ENCODE measurements at places on chromosomes 3 and 15.

DNA sequence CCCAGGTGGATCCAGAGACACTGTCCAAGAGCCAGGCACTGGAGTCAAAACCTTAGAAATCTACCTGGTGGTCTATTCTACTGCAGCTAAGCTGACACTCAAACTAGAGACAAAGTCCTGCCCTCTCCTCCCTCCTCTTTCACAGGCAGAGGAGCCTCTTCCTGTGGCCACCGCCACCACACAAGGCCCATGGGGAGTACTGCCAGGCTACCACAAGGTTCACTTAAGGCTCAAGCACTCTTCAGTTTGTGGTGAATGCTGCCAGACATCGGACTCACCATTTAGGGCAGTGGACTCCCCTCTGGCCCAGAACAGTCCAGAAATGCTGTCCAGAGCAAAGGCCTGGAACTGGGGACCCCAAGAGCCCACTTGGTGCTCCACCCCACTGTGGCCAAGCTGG lies 160.9 kb downstream of the ADAMTS17 start:
- peak; percentile 7 for DNase-seq

- no peak for DNase-seq
Measured at GRCh38 chr15:71444866-71445590, 329.8 kb downstream of the THSD4 start.

GRCh38 chr15:63939531-63940130 lies 105.9 kb upstream of the HERC1 start:
- DNase-seq: peak; percentile 47

GRCh38 chr3:66302288-66302687 lies 81.5 kb downstream of the SLC25A26 start:
- DNase-seq: no peak

GRCh38 chr15:39543651-39544050 lies 37.2 kb upstream of the THBS1 start:
- peak; percentile 62 for DNase-seq

- no peak for DNase-seq
Measured at GRCh38 chr3:180267202-180267843, 230.6 kb upstream of the PEX5L start.

DNA sequence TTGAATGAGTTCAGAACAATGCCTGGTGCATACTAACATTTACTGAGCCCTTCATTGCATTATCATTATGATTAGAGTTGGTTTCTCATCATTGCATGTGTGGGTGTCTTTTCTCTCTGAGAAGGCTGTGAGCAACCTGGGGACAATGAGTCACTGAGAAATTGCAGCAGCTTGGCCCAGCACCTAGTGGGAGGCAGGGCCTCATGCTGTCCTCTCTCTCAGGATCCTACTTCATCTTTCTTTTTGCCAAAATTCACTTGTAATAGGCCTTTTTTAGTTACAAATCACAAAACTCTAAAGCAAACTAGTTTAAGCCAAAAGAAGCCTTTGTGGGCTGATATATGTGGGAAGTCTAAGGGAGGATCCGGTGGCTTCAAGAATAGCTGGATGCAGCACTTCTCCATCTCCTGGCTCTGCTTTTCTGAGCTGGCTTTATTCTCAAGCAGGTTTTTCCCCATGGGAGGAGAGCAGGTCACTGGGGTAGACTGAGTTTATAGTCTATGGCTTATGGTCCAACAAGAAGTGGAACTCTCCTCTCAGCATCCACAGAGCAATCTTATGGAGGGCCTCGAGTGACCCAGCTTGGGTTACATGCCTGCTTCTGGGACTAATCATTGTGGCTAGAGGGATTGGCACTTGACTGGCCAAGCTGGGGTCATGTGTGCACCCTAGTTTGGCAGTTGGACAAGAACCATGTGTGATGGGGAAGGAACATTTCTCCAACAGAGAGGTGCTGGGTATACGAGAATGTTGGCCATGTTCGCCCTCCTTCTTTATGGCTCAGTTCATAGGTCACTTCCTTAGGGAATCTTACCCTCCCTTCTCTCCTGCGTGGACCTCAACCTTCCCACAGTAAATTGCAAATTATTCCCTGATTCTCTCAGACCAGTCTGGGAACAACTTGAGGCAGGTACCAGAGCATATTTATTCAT lies 8.7 kb upstream of the CAMK1 start:
- no peak for DNase-seq

- DNase-seq: no peak
Measured at GRCh38 chr3:167033866-167034265, 346.2 kb downstream of the ZBBX start.

- DNase-seq: no peak
Measured at GRCh38 chr3:53577506-53577905, 83.1 kb downstream of the CACNA1D start.

DNA sequence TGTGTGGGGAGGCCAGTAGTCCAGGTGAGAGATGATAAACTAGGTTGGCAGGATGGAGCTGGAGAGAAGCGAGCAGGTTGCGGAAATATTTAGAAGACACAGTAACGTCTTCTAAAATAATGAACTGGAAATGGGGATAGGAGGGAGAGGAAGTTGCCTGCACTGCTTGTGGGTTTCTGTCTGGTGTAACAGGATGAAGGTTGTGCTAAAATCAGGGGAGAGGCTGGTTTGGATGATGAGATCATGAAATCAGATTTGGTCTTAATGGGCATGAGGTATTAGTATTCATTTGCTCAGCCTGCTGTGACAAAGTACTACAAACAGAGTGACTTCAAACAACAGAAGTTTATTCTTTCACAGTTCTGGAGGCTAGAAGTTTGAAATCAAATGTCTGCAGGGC lies 32.1 kb upstream of the TNFAIP8L3 start:
- DNase-seq: no peak

DNA sequence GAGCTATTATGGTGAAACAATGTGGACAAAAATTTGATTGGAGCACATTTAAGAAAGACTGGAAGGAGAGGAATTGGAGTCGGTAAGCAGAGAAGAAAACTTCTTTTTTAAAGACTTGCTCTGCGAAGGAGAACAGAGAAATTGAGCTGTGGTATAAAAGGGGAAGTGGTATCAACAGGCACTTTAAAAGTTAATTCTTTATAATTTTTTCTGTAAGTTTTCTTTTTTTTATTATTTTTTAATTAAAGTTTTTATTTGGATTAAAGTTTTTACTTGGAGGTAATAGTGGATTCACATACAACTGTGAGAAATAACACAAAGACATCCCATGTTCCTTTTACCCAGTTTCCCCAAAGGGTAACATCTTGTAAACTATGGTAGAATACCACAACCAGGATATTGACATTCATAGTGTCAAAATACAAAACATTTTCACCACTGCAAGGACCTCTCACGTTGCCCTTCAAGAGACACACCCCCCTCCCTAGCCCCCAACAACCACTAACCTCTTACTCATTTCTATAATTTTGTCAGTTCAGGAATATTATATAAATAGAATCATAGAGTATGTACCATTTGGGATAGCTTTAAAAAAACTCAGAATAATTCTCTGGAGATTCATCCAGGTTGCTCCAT lies 33.8 kb upstream of the XIRP1 start:
- no peak for DNase-seq

DNA sequence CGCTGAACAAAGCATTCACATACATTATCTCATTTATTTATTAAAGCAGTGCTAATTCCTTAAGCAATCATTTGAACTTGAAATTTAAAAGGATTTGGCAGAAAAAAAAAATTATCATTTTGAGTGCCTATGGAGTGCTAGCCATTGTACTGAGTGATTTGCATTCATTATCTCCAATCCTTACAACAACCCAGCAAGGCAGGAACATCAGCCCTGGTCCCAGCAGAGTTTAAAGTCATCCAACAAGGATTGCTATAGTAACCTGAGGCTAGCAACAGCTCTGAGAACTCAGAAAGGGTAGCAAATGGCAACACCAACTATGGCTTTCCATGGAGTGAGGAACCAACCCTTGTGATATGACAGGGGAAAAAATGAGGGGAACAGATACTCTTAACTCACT lies 237.6 kb upstream of the SETMAR start:
- DNase-seq: no peak

DNA sequence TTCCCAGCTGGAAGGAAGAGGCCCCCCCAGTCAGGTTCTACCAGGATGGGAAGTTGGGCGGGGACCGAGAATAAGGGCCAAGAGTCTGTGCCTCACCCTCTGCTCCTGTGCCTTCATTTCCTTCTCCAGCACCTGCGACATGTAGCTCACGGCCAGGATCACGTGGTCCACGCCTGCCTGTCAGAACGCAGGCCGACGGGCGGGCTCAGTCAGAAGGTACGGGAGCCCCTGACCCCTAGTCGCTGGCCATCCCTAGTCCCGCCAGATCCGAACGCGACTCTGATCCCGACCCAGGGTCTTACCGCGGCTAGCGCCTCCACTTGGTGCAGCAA lies 489 bp downstream of the GMPPB start:
- peak; percentile 76 for DNase-seq

- DNase-seq: no peak
Measured at GRCh38 chr3:197749315-197749600, 425 bp upstream of the FYTTD1 start.

- peak; percentile 57 for DNase-seq
Measured at GRCh38 chr15:66703540-66703941, 1.5 kb downstream of the SMAD6 start.

DNA sequence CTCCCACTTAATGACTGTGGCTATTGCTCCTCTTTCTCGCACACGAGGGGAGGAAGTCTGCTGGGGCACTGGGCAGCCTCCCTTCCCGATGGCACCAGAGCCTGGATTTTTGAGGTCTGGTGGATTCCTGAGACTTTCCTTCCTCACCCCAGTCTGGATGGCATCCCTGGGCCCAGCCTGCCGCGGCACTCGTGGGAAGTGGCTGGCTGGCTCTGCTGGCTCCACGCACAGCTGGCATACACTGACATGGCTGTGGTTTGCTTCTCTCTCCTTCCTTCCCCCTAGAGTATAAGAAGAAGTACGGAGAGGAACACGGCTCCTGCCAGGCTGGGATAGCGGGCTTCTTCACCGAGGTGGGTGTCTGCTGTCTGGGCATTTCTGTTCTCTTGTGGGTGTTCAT lies 319.8 kb upstream of the LRRFIP2 start:
- DNase-seq: no peak

DNA sequence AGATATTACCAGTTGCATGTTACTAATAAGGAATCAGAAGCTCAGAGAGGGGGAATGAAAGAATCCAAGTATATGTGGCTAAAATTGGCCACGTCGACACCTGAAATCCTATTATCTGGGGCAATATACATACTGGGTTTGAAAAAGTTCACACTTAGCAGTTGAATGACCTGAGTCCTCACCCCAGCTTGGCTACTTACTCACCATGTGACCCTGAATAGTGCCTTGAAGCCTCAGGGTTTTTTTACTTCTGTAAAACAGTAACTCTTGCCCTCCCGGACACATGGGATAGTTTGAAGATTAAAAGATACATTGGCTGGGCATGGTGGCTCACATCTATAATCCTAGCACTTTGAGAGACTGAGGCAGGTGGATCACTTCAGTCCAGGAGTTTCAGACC lies 342.2 kb upstream of the TPRG1 start:
- no peak for DNase-seq

DNA sequence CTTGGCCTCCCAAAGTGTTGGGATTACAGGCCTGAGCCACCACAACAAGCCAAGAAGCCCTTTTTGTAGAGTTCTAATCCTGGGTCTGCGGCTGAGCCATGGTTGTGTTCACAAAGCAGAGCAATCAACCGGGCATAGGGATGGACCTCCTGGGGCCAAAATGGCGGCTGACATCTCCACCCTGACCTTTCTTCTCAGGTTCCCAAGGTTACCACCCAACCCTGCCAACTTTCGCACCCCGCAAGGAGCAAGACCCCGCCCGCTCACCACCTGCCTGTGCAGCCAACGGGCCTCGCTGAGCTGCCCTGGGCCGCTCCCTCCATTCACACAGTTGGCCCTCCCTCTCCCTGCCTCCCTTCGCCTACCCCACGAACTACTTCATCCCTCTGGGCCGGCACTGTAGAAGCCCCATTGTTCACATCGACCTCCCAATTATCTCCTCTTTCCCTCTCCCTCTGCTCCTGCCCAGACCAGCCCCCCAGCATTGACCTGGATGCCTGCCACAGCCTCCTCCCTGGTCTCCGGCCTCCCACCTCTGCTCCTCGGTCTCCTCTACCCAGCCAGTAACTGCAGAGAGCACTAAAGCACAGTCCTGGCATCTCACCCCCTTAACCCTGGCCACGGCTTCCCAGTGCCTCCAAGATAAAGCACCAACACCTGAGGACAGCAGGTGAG lies 62.0 kb upstream of the TFRC start:
- DNase-seq: peak; percentile 54

- no peak for DNase-seq
Measured at GRCh38 chr3:99854756-99855298, 37.2 kb downstream of the CMSS1 start.

DNA sequence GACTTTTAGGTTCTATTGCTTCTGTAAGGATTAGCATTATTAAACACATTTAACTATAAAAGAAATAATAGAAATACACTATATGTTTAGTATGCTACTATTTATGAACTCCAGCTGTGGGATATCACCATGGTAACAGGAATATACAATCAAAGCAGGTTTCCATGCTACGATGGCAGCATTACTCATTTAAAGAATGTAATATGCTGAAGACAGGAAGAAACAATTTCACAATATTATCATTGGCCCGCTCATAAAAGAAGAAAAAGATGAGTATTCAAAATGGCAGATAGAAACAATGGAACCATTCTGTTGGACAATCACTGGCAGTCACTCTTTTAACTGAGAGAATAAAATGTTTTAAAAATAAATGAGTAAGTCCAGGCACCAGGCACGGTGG lies 153.4 kb downstream of the CBLB start:
- DNase-seq: no peak

DNA sequence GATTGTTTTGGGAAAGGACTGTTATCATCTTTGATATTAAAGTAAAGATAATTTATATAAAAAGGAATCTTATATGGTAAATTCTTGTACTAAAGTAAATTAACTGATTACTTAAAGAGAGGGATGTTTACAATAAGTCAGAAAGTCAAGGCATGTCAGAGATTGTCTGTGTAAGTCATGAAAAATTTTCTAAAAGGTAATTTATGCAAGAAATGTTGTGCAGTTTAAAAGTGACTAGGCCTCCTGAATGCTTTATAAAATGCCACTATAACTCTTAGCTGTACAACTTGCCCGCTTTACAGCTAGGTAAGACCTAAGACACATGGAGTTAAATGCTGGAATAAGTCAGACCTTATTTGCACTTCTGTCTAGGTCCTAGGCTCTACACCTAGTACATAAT lies 692.9 kb downstream of the GBE1 start:
- DNase-seq: no peak

DNA sequence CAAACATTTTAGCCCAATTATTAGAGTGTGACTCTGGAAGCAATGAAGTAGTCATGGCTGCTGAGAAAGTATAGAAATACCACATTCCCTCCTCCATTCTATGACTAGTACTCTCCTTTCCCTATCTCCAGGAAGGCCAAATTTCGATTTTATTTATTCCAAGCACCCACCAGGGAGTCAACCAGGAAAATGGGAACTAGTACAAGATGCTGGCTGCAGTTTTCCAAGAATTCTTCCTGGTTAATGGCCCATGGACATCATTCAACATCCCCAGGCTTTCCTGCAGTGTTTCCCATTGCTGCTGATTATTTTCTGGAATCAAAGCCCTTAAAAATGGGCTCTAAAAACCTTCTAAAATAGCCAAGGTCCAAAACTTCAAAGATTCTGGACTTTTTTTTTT lies 247.9 kb upstream of the STT3B start:
- no peak for DNase-seq

- no peak for DNase-seq
Measured at GRCh38 chr3:194276768-194277103, 74.4 kb downstream of the CPN2 start.

Data from left lobe of liver (tissue), 2 donors.